ENCODE measurements at places on chromosomes 5 and 9.

DNA sequence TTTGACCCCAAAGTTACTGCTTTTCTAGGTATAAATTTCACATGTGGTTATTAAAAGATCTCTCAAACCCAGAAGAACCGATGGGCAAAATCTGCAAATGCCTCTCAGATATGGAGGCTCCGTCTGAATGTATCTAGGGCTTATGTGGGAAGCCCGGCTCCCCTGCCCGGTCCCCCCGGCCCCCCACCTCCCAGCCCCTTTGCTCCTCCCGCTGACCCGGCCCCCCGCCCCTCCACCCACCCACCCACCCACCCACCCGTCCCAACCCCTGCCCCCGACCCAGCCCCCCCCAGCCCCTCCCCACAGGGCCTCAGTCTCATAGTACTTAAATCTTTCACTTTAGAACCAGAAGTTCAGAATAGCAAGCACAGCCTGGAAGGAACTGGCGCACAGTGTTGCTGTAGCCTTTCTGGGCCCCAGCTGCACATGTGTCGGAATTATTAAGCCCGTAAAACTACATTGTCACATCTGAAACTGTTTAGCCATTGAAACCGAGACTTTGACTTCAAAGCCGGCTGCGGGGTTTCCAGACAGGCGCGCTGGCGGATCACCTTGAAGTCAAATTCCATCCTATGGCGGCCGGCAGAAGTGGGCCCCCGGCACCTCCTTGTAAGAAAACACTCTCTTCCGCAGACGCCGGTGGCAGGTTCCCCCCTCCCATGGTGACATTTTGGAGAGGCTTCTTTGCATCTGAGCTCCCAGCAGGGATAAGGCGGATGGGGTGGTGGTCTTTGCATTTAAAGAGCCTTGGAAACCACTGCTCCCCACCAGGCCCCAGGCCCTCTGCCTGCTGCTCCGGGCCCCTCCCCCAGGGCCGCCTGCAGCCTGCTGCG is 12.8 kb downstream of the NKD2 start:
- peak; percentile 71 for DNase-seq

DNA sequence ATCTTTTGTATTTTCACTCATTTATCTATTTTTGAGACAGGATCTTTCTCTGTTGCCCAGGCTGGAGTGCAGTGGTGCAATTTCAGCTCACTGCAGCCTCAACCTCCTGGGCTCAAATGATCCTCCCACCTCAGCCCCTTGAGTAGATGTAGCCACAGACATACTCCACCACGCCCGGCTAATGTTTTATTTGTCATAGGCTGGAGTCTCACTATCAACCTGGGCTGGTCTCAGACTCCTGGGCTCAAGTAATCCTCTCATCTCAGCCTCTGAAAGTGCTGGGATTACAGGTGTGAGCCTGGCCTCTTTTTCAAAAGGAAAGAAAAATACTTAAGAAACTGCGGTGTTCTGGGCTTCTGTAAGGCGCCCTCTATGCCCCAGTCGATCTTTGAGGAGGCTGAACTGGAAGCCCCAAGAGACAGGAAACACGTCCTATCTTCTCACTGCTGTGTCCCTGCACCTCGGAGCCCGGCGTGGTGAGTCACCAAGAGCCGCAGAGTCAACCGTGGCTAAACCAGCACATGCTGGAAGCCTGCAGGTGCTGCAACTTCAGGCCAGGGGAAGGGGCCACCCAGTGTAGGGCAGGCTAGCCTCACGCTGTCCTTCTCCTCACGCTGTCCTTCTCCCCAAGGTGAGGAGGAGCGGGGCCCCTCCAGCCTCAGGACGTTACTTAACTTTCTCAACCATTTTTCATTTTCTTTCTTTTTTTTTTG is 15.2 kb upstream of the LHX3 start:
- DNase-seq: no peak

DNA sequence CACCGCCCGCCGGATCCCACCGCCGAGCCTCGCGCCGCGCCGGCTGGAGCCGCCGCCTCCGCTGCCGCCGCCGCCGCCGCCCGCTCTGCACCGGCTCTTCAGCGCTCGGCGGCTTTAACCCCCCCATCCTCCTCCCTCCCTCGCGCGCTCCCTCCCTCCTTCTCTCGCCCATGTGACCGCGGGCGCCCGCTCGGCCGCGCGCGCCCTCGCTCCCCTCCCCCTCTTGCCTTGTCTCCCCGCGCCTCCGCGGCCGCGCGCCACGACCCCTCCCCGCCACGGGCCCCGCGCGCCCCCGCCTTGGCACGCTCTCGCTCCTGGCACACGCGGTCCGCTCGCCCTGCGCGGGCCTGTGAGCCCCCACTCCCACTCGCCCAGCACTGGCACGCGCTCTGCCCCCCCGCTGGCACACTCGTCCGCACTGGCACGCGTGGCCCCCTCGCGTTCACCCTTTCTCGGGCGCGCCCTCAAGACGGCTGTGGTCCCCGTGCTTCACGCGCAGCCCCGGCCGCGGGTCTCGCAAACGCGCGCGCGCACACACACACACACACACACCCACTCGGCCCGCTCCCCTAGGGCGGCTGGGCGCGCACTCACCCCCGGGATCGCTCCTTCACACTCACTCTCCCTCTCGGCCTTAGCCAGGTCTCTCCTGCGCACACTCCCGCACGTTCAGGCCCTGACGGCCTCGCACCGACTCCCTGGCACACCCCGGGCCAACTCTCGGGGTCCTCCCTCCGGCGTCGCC is at the start of gene CNTFR:
CNTFR (minus strand) TSS at position 89 of the 745 bp plus-strand sequence. CDS start 20,743 bp downstream, outside the sequence.
- DNase-seq: peak; percentile 77

DNA sequence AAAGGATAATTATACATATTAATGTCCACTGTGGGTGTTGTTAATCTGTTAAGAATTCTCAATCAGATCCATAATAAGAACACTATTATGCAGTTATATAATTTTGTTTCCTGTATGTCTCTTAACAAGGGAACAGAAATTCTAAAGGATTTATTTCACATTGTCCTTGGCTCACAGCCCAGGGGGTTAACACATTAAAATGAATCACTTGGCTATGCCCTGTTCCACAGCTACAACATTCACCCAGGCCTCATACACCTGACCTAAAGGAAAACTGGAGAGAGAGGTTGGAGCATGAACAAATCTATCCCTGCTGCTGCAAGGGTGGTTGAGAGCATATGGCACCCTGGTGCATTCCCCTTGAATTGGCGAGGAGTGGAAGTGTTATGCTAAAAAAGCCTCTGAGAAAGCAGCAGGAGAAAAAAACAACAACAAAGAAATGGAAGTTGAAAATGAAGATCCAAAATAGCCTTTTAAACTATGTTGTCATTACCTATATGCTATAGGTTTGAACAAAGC is 116.0 kb downstream of the KCNN2 start:
- no peak for DNase-seq

DNA sequence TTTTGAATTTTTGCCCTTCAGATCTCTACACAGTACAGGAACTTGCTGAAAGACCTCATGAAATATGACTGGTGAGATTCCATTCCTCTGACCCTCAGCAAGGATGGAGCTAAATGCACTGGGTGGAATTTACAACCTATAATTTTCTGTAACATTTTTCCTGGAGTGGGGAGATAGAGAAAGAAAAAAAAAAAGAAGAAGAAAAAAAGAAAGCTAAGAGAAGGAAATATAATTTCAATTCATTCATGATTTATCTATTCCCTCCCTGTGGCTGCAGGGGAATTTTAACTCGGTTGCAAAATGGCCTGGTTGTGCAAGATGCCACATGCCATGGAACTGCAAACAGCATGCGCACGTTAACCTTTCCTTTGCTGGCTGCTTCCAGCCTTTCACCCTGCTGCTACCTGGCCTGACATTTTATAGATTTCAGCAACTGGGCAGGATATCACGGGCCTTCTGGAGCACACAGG is 155.4 kb downstream of the FSTL4 start:
- no peak for DNase-seq

GRCh38 chr5:151917904-151918303 is 6.7 kb downstream of the GLRA1 start:
- DNase-seq: no peak

DNA sequence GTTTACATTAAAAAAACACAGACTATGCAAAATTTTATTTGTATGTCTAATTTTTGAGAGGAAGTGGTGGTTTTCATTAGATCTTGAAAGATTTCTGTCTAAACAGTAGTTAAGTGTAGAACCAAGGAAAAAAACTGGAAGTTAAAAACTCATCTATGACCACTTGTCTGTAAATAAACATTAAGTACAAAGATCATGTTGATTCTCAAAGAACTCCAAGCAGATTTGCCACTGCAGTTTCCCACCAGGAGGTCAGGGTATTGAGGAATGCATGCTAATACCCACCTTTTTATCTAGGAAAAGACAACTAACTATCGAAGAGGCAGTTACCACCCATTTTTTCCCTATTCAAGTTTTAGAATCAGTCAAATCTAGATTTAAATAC is 1.9 kb downstream of the STOM start:
- no peak for DNase-seq

DNA sequence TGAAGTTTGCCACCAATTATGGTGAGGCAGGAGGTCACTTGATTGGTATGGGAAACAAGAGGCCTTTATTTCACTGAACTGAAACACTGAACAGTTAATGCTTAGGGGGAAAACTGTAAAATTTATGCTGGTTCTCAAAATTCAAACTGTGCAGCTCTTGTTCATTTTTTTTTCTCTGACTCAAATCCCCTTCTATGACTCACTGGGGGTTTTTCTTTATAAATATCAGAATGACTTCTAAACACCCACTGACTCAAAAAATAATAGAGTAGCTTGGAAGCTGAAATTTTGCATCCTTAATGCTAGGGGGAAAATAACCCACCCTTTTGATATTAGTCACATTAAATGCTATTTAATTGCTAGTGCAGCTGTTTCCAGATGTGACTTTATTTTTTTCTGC is 24.1 kb upstream of the OTP start:
- no peak for DNase-seq

DNA sequence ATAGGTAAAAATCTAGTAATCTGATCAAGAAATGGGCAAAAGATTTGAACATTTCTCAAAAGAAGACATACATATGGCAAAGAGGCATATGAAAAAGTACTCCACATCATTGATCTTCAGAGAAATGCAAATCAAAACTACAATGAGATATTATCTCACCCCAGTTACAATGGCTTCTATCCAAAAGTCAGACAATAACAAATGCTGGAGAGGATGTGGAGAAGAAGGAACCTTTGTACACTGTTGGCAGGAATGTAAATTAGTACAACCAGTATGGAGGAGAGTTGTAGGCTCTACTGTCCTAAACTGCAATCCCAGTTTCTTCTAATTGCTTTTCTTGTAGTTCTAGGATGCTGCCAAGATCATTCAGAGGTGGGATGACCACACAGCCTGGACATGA is 193.5 kb upstream of the RFX3 start:
- DNase-seq: no peak

- no peak for DNase-seq
These were observed 82.3 kb downstream of the MACIR start for GRCh38 chr5:103340717-103341388.
